Omental fat pad (tissue), 4 donors: ENCODE measurements at places on chromosomes 3 and 15. TPM values are rescaled to one million over a fixed set of nuclear protein-coding genes. Genes with fewer than 3 reads are reported as not detected.

The GCNT3 gene
- not detected for total RNA-seq

The LRRIQ4 gene
- total RNA-seq: not detected

DNA sequence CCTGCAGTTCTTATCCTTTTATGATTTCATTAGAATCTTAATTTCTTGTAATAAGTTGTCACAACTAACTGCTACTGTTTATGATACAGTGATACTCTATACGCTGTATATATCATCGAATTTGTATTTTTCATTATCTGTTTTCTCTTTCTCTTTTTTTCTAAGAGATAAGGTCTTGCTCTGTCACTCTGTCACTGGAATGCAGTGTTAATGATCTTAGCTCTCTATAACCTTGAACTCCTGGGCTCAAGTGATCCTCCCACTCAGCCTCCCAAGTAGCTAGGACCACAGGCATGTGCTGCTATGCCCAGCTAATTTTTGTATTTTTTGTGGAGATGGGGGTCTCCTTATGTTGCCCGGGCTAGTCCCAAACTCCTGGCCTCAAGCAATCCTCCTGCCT lies 14.8 kb downstream of the APH1B start:
- no peak for DNase-seq

DNA sequence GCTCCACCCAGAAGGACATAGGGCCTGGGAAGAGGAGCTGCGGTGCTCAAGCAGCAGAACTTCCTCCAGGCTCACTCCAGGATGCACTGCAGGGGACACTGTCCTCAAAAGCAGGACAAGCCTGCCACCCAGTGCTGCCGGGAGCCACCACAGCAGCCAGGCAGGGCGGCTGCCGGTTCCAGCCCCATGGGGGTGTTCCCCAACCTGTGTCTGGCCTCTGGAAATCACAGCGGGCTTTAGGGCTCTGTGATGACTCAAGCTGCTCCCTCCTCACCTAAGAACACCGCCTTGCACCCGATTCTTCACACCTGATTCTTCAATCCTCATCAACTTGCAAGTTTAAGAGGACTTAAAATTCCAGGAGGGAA lies 71.9 kb upstream of the SLC6A11 start:
- DNase-seq: no peak

DNA sequence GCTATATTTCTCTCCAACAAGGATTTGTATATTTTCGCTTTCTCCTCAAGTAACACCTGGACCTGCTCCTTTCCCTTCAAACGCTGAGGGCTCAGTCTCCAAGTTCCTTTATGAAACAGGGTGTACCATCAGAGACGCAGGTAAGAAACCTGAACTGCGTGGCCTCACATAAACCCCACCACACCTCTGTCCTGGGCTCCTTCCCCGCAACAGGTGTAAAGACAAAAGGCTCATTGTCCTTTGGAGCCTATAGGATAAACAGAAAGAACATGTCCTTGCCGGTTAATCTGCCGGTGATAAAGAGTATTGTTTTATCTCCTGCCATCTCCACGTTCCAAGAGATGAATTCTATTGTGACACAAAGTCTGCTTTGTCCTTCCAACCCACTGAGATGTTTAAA lies 111.8 kb upstream of the ADAMTS9 start:
- DNase-seq: no peak
